NCI-H226 (cell line): ENCODE measurements at places on chromosomes 16 and 17.

- DNase-seq, result no peak
These were observed 34.1 kb downstream of the SNX29 start for GRCh38 chr16:12010388-12011251.

DNA sequence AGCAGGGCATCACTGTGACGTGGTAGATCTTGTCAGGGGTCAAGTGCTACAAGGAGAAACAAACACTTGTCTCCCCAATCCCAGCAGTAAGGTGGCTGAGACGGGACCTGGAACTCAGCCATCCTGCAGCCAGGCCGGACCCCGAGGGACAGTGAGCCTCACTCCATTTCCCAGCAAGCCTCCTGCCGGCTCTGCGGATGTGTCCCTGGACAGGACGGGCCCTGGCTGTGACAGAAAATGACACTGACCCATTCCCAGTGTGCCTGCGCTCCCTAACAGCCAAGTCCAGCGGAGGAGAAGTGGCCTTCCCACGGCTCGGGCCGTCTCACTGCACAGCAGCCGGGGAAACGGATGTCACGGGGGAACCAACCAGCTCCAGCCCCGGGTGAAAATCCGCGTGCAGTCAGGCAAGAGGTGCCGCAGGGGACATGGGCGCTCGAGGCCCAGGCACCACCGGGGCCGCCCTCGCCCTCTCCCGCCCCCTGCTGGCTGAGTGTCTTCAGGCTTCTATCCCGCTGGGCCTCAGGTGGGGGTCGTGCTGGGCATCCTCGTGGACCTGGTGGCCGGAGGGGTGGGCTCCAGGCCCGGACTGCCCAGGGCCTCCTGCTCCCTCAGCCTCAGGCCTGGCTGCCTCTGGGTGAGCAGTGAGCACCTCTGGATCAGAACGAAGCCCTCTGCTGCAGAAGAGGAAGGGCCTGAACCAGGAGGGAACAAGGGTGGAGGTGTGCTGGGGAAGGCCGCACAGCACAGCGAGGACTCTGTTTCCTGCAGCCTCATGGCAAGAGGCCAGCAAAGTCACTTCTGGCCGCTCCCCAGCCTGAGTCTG is 6.7 kb downstream of the HAGHL start:
- DNase-seq, result no peak

DNA sequence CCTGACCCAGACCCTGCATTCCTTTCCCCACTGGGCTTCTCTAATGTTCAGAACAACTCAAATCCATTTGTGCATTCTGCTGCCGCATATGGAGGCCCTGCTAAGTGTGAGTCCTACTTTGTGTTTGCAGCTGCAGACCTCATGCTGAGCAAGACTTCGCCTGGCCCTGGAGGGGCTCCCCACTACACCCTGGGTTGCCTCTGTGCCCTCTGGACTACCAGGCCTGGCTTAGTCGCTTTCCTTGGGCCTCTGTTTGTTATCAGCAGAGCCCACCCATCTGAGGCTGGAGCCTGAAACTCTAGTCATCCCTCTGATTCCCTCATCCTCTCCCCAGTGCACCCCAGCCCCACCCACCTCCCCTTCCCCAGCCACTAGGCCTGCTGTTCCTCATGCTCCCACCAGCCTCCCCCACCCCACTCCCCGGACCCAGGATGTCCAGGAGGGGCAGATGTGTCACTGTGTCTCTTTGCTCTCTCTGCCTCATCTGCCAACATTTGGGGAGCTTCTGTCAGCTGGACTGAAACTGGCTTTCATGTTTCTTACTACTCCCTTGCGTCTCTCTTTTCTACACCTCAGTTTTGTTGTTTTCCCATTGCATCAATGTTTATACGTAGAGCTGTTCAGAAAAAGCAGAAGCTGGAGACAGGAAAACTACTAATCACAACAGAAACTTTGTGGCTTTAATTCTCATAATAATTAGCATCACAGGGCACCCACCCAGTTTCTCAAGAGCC is 17.9 kb upstream of the CD300E start:
- no peak for DNase-seq

DNA sequence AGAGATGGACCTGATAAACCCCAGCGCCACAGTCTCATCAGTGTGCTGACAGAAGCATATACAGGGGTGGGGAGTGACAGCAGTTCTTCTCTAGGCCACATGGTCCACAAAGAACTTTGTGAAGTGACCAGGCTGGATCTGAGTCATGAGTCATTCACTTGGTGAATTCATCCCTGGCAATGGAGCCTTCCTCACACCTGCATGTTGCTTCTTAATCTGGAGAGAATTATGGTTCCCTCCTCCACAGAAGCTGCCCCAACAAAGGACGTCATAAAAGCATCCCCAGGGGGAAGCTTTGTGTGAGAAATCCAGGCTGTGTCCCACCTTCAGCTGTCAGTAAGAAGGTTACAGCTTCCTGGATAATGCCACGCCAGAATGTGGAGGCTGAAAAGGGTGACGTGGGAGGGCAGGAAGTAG is 215.6 kb upstream of the MAF start:
- no peak for DNase-seq

DNA sequence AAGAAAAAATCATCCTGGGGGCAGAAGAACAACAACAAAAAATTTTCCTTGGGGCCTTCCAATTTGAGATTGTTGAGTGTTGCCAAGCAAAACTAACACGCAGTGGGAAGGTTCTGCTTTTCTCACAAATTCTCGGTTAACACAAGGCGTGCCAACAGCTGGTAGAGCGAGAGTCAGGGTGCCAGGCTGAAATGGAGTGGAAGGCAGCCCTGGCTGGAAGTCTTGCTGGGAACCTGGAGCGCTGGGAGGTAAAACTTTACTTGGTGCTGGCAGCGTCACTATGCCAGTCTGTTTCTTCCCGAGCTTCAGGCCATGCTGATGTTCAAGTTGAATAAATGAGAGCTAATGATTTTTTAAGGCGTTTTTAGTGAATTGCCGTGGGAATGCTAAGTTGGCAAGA is 189.4 kb downstream of the WWOX start:
- DNase-seq, result no peak

GRCh38 chr17:81261582-81262336 is 22.6 kb downstream of the NDUFAF8 start:
- no peak for DNase-seq

- DNase-seq, result no peak
These were observed 4.6 kb downstream of the ITGA2B start for GRCh38 chr17:44384823-44385286.

GRCh38 chr16:77433146-77433545 is 1.7 kb downstream of the ADAMTS18 start:
- DNase-seq, result no peak

DNA sequence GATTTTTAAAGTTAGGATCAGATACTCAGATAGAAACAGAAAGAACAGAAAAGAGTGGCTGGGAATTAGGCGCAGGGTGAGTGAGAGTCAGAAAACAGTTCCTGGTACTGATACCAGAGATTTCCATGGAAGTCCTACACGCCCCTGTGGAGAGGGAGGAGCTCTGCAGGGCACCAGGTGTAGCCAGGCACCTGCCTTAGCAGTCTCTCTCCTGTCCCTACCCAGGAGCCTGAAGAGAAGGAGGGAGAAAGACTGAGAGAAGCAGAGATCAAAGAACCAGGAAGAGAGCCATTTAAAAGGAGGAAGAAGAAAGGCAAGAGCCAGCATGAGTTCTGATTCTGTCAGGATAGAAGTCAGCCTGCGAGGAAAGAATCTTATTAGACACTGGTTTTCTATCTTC is 65.0 kb downstream of the CBLN1 start:
- no peak for DNase-seq

GRCh38 chr16:11396241-11397048 is 51.2 kb downstream of the RMI2 start:
- peak; percentile 40 for DNase-seq

GRCh38 chr16:50989047-50989446 is 162.0 kb downstream of the SALL1 start:
- DNase-seq, result no peak

- DNase-seq, result no peak
These were observed 161.4 kb upstream of the KCNJ16 start for GRCh38 chr17:69913616-69914015.

DNA sequence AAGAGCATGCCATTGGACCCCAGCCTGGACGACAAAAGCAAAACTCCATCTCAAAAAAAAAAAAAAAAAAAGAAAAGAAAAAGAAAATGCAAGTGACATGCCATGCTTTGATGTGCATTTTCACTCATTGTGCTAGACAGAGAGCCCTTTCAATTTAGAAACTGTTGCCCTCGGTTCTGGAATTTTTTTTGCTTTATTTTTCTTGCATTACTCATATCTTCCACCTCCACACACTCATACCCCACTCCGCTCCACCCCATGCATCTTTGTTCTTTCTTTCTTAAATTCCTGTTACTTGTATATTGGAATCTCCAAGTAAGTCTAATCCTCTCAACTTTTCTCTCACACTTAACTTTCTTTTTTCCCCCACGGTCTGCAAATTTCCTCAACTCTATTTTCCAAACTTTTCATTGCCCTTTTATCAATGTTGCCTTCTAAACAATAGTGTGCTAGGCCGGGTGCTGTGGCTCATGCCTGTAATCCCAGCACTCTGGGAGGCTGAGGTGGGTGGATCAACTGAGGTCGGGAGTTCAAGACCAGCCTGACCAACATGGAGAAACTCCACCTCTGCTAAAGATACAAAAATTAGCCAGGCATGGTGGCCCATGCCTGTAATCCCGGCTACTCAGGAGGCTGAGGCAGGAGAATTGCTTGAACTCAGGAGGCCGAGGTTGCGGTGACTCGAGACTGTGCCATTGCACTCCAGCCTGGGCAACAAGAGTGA is 16.8 kb upstream of the SUZ12 start:
- DNase-seq, result no peak

DNA sequence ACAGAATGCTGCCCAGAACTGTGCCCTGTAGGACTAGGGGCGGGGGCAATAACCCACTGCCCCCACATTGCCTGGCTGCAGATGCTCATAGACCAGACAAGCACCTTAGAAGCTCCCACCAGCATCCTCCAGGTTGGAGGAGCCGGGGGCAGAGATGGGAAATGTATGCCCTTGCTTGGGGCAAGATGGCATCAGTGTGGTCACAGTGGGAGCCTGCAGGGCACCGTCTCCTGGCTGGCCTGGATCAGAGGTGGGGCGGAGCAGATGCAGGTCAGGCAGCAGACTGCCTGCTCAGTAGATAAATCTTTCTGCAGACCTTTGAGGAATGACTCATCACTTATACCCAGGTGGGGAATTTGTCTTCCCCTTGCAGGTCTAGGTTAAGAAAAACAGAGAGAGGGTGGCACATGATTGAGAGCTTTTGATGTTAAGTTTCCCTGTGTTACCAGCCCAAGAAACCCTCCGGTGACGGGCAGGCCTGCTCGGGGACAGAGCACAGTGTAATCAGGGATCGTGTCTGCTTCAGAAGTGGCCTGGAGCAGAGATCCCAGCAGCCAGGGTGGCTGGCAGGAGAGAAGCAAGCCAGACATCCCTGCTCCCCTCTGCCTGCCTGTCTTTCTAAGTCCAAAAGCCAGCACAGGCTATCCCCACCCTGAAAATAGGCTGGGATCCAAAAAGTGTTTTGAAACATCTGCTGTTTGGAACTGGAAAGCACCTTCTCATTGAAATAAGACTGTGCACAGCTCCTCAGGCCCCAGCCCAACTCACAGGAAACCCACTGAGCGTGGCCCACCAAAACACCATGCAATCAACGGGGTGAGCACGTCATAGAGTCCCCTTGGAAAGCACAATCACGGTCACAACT is 50.7 kb upstream of the RPL38 start:
- no peak for DNase-seq

- no peak for DNase-seq
These were observed 1.2 kb upstream of the SECTM1 start for GRCh38 chr17:82334622-82335394.

DNA sequence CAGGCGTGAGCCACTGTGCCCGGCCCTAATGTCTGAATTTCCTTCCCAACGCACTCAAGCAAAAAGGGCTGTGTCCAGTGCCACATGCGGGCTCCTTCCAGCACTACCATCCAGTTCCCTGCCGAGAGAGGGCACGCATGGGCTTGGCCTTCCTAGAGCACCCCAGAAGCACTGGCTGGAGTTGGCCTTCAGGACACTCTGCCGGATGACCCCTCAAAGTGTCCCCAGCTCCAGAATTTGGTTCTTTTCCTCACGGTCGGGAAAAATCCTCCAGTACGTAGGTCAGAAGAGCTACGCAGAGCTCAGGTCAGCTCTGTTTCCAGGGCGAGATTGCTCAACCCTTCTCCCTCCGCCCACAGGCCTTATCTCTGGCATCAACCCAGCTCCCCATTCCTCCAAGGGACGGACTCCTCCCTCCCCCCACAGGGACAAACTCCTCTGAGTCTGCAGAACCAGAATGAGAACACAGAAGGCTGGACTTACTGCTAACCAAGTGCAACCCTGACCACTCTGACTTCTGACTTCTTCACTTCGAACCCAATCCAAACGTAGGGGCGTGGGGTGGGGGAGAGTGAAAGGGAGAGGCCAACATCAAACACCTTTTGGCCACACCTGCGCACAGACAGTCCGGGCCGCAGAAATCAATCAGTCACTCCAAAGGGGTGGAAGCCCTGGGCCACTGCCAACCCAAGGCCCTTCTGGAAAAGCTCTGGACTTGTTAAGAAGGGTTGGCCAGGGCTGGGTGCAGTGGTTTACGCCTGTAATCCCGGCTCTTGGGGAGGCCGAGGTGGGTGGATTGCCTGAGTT is 3.6 kb downstream of the CDC42EP4 start:
- DNase-seq, result peak; percentile 92

DNA sequence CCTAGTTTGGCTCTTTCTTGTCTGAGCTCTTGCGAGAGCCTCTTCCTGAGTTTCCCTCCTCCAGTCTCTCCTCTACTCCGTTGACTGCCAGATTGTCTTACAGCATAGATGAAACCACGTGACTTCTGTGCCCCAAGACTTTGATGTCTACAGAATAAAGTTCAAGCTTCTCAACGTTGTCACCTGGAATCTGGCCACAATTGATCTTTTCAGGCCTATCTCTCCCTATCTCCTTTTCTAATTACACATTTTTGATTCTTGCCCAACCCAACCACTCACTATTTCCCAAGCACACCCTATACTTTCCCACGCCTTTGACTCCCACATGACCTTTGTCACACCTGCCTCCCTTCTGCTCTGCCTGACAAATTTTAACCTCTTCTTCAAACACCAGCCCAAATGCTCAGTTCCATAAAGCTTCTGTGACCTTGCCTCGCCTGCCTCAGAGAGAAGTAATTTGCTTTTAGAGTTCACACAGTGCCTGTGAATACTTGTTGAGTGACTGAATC is 52.4 kb upstream of the PMFBP1 start:
- no peak for DNase-seq

GRCh38 chr16:68289621-68290329 is 21.0 kb downstream of the SLC7A6OS start:
- no peak for DNase-seq

DNA sequence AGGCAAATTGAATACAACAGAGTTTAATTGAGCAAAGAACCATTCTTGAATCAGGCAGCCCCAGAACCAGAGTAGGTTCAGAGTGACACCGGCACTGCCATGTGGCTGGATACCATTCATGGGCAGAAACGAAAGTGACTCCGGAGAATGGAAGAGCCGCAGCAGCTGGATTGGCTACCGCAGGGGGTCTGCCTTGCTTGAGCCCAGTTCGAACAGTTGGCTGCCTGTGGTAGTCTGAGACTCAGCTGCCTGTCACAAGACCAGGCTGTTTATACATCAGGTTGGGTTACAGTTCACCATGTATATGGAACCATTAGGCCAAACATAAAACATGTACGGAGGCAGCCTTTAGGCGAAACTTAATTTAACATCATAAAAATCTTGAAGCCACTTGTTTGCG is 205.2 kb upstream of the CHMP6 start:
- DNase-seq, result no peak
